ENCODE measurements at places on chromosomes 3 and 15.

GRCh38 chr3:189985948-189986347, 134.7 kb downstream of the P3H2 start:
- DNase-seq: no peak

- no peak for DNase-seq
Observed at GRCh38 chr15:73928971-73929627, 2.8 kb downstream of the LOXL1 start.

DNA sequence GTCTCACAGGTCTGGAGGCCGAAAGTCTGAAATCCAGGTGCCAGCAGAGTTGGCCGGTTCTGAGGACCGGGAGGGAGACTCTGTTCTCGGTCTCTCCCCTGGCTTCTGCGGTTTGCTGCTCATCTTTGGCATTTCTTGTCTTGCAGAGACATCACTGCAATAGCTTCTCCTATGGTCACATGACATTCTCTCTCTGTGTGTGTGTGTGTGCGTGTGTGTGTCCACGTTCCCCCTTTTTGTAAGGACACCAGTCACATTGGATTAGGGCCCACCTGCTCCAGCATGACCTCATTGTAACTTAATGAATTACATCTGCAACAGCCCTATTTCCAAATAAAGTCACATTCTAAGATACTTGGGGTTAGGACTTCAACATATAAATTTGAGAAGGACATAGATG, 12.4 kb upstream of the ATP10A start:
- no peak for DNase-seq

GRCh38 chr3:30407651-30408050, 198.8 kb upstream of the TGFBR2 start:
- DNase-seq: no peak

GRCh38 chr15:43376017-43376705, 5.3 kb downstream of the TUBGCP4 start:
- DNase-seq: no peak

GRCh38 chr15:56971571-56971970, 53.1 kb downstream of the TCF12 start:
- no peak for DNase-seq

DNA sequence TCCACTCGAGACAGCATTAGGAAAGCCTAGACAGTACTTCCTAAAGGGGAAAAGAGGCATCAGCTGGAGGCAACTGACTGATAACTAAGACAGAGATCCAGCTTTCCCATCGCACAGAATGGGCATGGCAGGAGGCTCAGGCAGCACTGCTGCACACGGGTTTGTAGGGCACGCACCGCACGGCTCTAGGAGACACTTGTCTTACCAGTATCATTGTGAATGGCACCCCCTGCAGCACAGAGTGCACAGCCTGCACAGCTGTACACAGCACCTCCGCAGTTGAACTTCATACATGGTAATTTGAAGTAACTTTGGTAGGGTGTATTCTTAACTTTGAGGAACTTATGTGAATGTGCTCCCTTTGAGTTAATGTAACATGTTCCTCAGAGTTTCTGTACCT, 281.6 kb downstream of the PLCL2 start:
- no peak for DNase-seq

DNA sequence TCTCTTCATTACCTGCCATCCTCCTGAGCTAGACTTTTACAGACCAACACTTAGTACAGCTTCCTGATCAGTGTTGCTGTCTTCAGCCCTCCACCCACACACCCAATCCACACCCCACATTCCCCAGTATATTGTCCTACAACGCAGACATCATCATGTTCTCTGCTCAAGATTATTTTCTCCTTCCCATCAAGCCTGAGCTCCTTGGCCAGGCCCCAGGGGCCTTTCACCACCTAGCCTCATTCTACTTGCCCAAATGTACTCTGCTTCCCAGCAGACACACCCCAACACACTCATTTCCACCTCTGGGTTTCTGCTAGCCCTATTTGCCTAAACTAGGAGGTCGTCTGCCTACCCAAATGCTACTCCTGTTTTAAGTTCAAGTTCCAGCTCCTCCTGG, 37.0 kb downstream of the DAPK2 start:
- no peak for DNase-seq

GRCh38 chr3:127688416-127689265, 15.9 kb downstream of the ABTB1 start:
- no peak for DNase-seq

All from NCI-H1417 treated with DMSO at 0.1 percent for 48 hours (cell line).